ENCODE measurements at places on chromosomes 3 and 15. TPM values are rescaled to one million over a fixed set of nuclear protein-coding genes. Genes with fewer than 3 reads are reported as not detected.

DNA sequence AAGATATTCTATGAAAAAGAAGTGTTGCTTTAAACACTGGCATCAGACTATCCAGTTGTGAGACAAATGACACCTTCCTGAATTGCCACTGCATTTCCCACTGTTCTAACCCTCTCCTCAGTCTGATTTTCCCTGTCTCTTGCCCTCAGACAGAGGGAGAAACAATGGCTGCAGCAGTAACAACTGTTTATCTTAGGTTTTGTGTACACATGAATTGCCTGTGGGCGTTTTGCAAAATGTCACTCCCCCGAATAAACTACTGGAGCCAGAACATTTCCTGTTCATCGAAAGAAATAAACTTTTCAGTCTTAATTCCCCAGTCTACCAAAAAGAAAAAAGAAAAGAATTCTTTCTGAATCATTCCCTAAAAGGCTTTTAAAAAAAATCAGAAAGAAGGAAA lies 155.1 kb downstream of the MAGI1 start:
- DNase-seq: no peak

The GOLGA6L22 gene
- not detected for total RNA-seq

The CFAP100 gene
- total RNA-seq: not detected

DNA sequence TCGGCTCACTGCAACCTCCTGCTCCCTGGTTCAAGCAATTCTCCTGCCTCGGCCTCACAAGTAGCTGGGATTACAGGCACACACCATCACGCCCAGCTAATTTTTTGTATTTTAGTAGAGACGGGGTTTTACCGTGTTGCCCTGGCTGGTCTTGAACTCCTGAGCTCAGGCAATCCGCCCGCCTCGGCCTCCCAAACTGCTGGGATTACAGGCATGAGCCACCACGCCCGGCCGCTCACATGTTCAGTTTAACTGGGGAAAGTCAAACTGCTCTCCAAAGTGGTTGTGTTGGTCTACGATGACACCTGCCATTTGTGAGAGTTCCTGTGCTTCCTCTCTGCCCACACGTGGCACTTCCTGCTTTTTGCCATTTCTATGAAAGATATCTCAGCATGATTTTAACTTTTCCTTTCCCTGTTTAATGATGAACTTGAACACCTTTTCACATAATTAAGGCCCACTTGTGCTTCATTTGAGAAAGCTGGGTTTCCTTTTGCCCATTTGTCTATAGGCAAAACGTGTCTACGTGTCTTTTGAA lies 877 bp upstream of the GP5 start:
- no peak for DNase-seq

The GNAT1 gene
- not detected for total RNA-seq

The AGBL1 gene
- not detected for total RNA-seq

The PLIN1 gene
- 0.17 TPM for total RNA-seq

DNA sequence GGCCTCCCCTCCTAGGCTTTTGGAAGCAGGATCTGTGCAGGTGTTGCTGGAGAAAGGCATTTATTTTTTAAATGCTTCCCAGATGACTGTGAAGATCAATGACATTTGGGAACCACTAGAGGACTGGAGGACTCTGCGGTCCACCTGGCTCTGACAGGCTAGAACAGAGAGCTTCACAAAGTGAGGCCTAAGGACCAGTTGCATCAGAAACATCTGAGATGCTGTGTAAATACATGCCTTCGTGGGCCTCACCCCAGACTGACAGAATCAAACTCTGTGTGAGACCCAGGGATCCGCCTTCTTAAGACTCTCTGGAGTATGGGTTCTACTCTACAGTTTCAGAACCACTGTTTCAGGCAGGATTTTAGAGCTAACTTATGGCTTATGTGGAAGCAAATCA lies 105.0 kb upstream of the ICE2 start:
- no peak for DNase-seq

The ITIH4 gene
- not detected for total RNA-seq

The TP53BP1 gene
- total RNA-seq: 45.8 TPM

GRCh38 chr3:66989860-66990696 lies 8.0 kb upstream of the KBTBD8 start:
- DNase-seq: no peak

- DNase-seq: no peak
Measured at GRCh38 chr3:167992381-167992780, 103.3 kb downstream of the GOLIM4 start.

The TMEM207 gene
- total RNA-seq: not detected

The TTLL13 gene
- total RNA-seq: 0.07 TPM

The CADM2 gene
- total RNA-seq: not detected

DNA sequence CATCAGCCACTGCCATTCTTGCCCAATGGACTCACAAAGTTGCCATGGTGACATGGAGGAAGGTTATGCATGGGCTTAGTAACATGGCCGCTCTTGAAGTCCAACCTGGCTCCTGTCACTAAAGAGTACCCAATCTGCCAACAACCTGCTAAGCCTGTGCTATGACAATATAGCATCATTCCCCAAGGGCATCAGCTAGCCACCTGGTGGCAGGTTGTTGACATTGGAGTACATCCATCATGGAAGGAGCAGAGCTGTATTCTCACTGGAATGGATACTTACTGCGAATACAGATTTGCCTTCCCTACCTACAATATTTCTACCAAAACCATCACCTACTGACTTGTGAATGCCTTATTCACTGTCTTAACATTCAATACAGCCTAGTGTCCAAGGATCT lies 138.9 kb upstream of the RORA start:
- DNase-seq: no peak

GRCh38 chr15:45827275-45827674 lies 192.4 kb downstream of the SQOR start:
- DNase-seq: no peak

DNA sequence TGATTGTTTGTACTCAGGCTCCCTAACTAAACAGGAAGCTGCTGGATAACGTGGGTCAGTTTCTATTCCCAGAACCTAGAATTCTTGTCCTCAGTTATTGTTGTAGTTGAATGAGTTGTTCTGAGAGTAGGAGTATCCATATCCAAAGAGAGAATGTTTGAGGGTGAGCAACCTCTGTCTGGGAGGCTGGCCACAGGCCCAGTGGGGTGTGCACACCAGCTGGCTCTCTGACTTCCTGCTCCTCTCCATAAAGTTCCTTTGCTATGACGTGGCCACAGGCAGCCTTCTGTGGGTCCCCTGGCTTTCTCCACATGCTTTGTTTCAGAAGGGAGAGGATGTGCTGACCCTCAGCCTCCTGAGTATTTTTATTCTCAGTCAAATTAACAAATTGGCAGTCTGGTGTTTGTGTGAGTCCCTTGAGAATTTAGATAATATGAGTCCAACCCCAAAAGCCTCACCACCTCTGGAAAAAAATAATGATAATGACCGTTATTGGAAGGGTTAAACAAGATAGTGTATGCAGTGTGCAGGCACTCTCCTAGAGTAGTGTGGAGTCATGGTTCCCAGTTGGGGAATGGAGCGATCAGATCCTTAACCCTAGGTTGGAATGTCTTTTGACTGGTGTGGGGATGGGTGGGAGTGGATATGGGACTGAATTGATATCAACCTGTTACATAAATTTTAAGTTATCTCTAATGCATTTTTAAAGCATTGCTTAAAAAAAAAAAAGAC lies 47.6 kb upstream of the MED12L start:
- DNase-seq: peak; percentile 97

The GLCE gene
- 12.2 TPM for total RNA-seq

- DNase-seq: no peak
Measured at GRCh38 chr3:44482721-44483120, 5.3 kb upstream of the ZNF445 start.

The CCR4 gene
- total RNA-seq: not detected

GRCh38 chr3:33636125-33636850 lies 81.8 kb downstream of the CLASP2 start:
- no peak for DNase-seq

GRCh38 chr15:95680728-95681127 lies 649.8 kb upstream of the NR2F2 start:
- no peak for DNase-seq

DNA sequence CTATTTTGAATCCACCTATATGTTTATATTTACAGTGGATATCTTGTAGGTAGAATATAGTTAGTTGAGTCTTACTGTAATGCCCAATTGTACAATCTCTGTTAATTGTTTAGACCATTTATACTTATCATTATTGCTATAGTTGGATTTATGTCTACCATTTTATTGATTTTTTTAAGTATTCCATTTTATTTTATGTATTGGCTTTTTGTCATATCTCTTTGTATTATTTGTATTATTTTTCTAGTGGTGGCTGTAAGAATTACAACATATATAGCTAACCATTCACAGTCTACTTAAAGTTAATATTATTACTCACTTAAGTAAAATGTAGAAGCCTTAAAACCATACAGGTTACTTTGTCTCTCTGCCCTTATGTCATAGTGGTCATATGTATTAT lies 46.1 kb downstream of the SLC2A2 start:
- no peak for DNase-seq

GRCh38 chr15:78878356-78878755 lies 5.7 kb downstream of the MORF4L1 start:
- DNase-seq: no peak

DNA sequence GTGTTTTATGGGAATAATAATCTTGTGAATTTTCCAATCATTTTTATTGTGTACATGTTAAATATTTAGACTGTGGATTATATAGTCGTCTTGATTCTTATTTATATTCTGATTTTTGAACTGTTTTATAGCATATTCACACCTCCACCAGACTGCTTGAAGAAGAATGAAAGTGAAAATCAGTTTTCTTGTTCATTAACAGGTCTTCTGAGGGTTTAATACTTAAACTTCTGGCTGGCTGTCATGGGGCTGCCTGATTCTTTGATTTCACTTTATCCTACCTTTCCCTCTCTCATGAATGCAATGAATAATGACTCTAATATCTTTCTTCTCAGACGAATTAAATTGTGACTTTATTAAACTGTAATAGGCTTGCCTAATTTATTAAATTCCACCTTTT lies 56.2 kb downstream of the ATP2C1 start:
- no peak for DNase-seq

The CRTAP gene
- 258 TPM for total RNA-seq

GRCh38 chr3:184635126-184635525 lies 73.5 kb downstream of the EPHB3 start:
- peak; percentile 21 for DNase-seq

The TFG gene
- total RNA-seq: 111 TPM

DNA sequence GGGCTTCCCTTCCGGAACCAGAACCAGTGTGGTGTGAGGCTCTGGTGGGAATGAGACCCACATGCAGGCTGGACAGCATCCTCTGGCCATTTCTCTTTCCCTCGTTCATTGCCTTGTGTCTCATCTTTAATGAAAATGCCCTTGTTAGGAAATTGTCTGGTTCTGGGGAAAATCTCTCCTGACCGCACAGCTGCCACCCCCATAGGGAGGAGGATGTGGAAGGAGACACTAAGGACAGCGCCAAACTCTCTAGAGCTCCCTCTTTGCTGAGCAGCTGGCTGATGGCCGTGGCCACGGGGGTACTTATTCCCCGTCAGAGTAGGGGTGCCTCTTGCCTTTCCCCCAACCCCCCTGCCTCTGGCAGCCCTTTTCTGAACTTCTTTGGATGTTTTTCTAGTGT lies 297.6 kb upstream of the C2CD4B start:
- no peak for DNase-seq

DNA sequence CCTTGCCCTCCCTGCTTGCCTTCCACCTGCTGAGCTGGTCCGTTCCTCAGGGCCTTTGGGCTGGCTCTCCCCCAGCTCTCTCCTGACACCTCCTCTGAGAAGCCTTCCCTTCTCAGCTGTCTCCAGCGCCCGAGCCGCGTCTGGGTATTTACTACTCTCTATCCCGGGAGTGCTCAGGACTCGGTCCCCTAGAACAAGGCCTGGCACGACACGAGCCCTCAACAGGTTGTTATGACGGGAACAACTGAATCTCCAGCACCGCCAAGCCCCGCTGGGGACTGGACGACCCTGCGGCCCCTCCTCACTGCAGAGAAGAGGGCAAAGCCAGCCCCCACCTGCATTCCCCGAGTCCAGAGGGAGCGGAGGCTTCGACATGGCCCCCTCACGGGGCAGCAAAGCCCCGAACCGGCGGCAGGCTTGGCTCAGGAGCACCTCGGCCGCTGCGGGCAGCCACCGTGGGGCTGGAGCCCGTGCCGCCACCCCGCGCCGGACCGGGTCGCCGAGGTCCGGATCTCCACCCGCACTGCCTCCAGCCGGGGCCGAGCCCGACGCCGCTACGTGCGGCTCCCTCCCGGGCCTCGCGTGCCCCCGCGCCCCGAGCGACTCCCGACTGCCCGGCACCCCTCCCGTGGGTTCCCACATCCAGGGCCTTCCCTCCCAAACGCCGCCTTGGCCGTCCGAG lies 792 bp downstream of the TPRA1 start:
- DNase-seq: no peak

DNA sequence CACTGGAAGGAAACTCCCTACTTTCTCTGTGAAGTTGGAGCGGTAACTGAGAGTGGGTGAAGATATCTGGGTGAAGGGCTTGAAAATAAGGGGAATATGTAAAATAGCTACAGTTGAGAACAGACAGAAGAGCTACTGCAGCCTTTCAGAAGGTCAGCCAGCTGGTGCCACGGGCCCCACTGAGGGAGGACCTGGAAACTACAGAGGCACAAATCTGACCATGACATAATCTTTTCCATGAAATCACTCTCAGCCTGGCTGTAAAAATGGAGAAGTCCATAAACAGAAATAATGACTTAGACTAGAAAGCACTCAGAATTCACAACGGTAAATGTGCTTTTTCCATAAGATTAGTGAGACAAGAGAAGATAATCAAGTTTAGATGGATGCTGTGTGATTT lies 46.4 kb downstream of the ST3GAL6 start:
- DNase-seq: no peak

- DNase-seq: no peak
Measured at GRCh38 chr3:189507856-189508255, 123.3 kb upstream of the TP63 start.

The PLA1A gene
- not detected for total RNA-seq

DNA sequence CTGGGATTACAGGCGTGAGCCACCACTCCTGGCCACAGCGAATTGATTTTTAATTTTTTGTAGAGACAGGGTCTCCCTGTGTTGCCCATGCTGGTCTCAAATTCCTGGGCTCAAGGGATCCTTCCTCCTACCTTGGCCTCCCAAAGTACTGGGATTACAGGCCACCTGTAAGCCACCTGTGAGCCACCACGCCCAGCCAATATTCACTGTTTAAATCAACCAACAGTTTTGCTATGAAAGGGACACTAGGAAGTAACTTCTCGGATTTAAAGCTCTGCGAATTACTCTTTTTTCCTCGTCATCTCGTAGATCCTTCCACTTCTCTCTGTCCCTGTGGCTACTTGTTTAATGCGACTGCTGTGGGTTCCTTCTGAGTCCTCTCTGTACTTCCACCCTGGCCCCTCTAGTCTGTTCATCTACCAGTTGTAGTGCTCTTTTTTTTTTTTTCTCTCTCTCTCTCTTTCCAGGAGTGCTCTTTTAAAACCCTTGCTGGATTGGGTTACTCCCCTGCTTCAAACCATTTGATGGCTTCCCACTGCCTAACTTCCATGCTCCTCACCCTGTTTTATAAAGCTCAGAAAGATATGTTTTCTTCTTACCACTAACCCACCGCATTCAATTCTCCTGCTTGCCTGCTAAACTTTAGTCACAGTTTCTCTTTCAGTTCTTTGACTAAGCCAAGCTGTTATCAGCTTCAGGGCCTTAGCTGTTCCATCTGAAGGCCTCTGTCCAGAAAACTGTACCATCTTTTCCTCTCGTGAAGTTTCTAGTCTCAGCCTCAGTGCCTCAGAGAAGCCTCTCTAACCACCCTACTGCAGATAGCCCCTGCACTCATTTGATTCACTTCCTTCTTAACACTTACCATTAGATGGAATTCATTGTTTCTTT lies 12.4 kb downstream of the RTF1 start:
- DNase-seq: no peak

- peak; percentile 55 for DNase-seq
Measured at GRCh38 chr15:60392601-60392985, 5.2 kb downstream of the ANXA2 start.

Measured in MG63 (cell line).